ENCODE measurements at places on chromosomes 1 and 21.

- DNase-seq = no peak
Observed at GRCh38 chr1:40185951-40186864, 25.0 kb downstream of the RLF start.

- no peak for DNase-seq
Observed at GRCh38 chr1:217153361-217153760, 430.1 kb upstream of the ESRRG start.

GRCh38 chr1:193412748-193413147, 226.3 kb upstream of the B3GALT2 start:
- DNase-seq = no peak

GRCh38 chr1:186681121-186681520, 898 bp upstream of the PTGS2 start:
- no peak for DNase-seq

DNA sequence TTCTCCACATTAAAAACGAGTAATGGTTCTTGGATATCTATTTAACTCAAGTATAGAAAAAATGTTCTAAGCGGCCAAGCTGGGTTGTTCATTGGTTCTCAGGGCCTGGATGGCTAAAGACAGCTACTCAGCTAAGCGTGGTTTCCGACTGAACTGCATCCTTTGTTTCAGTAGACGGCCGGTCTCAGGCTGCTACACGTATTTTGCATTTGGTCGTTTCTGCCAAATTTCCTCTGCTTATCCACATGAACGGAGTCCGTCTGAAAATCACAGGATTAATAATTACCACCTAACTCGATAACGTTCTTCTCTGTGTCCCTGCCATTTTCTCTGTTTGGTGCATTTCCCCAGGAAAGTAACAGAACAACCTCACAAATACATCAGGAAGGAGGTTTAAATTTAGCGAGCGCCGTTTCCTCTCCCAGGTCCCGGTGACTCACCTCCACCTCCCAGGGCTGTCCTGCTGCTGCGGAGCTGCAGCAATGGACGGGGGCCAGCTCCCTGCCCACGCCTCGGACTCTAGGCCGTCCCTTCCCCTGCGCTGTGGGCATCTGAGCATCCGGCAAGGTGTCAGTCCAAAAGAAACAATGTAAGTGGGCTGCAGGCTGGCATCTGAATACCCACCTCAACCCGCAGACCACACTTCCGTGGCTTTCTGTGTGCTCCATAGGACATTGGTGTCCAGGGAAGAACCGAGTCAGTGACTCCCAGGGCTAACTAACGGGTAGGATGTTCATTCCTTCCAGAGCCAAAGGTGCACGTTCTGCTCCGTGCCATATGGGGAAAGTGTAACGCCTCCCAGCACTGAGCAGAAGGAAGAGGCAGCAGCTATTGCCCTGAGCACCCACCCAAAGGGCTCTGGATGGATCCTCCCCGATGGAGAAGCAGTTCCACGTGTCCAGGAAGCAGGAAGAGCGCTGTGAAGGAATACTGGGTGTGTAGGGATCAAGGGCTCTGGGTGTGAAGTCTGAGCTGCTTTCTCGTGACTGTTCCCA, 4.1 kb upstream of the GABRD start:
- DNase-seq = no peak

- DNase-seq = no peak
Observed at GRCh38 chr1:20974951-20975350, 187.8 kb upstream of the HP1BP3 start.

GRCh38 chr1:176499671-176500070, 36.7 kb downstream of the PAPPA2 start:
- DNase-seq = no peak

- peak; percentile 70 for DNase-seq
Observed at GRCh38 chr1:156852418-156852874, 6.5 kb downstream of the INSRR start.

DNA sequence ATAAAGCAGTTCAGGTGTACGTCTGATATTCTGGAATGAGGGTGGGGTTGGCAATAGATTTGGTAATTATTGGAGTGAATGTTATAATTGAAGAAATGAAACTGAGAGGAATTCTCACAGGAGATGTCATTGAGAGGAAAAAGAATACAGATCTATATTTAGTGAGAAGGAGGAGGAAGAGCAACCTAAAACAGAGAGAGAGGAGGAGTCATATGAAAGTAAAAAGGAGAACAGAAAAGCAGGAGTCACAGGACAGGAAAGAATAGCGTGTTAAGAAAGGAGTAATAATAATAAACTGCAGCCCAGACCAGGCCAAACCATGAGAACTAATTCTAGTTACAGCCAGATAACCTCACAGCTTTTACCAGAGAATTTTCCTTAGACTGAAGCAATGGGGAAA, 62.7 kb upstream of the MROH9 start:
- DNase-seq = no peak

- no peak for DNase-seq
Observed at GRCh38 chr1:113545210-113545609, 154.9 kb downstream of the MAGI3 start.

DNA sequence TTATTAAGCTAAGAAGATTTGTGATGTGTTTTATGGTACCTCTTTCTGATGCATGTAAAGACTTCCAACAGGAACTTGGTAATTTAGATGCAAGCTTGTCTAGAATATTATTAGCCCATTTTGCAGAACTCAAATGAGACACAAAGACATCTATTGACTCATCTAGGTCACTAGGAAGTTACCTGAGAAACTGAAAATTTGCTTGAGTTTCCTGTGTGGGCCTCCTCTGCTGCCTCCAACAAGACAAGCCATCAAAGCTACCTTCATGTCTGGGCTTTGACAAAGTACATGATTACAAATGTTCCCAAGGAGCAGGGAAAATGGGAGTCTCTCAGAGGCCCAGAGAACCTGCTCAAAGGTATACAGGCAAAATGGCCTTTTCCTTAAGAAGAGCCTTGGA, 5.6 kb downstream of the RUNX1 start:
- no peak for DNase-seq

DNA sequence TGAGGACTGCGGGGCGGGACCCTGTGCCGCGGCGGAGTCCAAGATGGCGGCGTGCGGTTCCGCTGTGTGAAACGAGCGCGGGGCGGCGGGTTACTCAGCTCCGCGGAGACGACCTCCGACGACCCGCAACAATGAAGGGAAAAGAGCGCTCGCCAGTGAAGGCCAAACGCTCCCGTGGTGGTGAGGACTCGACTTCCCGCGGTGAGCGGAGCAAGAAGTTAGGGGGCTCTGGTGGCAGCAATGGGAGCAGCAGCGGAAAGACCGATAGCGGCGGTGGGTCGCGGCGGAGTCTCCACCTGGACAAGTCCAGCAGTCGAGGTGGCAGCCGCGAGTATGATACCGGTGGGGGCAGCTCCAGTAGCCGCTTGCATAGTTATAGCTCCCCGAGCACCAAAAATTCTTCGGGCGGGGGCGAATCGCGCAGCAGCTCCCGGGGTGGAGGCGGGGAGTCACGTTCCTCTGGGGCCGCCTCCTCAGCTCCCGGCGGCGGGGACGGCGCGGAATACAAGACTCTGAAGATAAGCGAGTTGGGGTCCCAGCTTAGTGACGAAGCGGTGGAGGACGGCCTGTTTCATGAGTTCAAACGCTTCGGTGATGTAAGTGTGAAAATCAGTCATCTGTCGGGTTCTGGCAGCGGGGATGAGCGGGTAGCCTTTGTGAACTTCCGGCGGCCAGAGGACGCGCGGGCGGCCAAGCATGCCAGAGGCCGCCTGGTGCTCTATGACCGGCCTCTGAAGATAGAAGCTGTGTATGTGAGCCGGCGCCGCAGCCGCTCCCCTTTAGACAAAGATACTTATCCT, 430 bp downstream of the RBM15 start:
- no peak for DNase-seq

DNA sequence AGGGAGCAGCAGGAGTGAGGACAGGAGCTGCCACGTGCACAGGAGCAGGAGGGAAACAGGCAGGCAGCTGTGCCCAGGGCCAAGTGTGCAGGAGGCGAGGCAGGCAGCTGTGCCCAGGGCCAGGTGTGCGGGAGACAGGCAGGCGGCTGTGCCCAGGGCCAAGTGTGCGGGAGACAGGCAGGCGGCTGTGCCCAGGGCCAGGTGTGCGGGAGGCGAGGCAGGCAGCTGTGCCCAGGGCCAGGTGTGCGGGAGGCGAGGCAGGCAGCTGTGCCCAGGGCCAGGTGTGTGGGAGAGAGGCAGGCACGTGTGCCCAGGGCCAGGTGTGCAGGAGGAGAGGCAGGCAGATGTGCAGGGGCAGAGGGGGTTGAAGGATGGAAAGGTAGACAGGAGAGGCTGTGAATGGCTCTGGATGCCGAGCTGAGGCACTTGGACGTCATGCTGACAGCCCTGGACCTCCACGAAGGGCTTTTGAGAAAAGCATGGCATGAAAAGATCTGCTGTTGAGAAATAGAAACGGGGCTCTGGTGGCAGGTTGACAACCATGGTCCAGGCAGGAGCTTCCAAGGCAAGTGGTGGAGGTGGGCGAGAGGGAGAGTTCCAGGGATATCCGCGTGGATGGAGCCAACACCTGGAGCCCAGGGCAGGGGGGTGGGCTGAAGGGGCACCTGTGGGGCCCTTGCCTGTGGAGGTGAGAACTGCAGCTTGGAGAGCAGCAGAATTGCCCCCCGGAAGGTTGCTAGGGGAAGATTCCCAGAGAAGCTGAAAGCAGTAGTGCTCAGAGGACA, 19.1 kb upstream of the NPHP4 start:
- no peak for DNase-seq

GRCh38 chr1:180893614-180894013, 19.1 kb upstream of the KIAA1614 start:
- DNase-seq = no peak

DNA sequence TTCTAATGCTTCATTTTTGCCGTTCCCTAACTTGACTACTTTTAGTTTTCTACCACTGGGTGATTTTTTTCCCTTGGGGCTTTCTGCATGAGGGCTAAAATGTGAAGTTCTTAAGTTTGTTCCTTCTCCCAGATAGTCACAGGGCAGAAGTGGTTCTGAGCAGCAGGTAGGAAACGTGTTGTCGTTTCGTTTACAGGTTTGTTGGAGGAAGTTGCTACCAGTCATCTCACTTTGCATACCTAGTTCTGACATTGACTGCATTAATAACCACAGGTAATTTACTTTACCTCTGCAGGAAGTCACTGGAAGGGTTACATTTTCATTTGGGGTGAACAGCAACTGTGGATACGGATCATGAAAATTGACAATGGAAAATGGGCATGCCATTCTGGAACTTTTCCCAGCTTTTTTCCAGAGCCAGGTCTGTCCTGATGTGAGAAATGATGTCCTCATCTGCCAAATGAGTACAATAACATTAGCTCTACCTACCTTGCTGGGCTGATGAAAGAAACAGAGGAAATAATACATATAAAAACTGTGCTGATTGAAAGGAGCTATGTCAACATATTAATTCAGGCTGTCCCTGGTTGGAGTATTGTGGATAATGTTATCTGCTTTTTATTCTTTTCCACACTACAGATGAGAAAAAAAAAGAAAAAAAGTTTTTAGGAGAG, 94.2 kb downstream of the DISC1 start:
- DNase-seq = no peak

GRCh38 chr1:67941155-67941554, 107.9 kb upstream of the GNG12 start:
- no peak for DNase-seq

GRCh38 chr1:167668108-167668507, 38.1 kb downstream of the RCSD1 start:
- DNase-seq = no peak

DNA sequence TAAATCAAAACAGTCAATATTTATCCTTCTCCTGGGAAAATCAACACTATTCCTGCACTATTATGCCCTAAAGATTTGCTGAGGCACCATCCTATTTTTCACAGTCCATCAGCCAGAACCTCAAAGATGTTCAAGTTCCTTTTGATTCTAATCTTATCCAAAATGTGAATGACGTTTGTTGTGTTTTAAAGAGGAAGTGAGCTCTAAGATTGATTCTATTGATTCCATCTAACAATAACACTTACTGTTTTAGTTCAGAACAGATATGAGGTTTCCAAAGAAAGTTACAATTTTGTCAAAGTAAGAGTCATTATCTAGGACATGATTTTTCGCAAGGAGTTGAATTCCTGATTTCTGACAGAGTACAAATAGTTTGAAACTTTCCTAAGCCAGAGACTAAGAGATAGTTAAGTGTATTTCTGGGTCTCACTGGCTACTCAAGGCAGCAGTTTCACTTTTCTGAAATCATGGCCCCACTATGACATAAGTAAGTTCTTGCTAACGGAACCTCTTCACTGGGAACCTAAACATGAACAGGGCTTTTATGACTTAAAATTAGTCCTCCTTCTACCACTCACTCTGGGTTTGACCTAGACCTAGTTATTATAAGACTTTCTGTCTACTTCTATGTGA, 84.7 kb downstream of the LHX9 start:
- no peak for DNase-seq

DNA sequence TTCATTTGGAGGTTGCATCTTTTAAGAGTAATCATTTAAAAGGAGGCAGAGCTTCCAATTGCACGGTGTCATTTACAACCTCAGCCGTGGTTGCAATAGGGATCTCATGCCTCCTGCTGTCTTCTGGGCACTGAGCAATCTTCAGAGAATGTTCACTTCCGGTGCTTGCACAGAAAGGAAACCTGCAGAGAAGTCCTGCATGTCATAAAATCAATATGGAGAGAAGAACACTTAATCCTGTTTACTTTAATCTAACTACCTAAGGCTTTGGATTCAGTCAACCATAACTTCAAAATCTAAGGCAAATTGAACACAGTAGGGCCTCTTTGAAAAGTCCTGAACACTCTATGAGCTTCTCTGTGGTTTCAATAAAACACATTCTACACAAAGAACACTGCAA, 11.3 kb upstream of the MAP10 start:
- no peak for DNase-seq

DNA sequence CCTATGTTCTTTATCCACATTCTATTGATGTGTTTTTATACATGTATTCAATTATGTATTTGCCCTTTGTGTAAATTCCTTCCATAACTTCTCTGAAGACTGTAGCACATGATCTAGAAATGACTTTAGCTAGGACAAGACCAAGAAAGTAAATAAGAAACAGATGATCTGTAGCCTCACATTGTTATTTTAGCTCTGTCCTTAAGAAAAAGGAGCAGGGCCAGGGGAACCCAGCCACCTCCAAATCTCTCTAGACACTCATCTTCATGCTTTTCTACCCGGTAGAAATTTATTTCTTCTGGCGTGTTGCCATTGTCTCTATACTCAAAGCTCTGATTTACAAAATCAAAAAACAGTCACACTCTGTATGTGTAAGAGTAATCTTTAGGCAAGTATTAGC, 27.1 kb downstream of the CDC7 start:
- DNase-seq = no peak

GRCh38 chr1:82646888-82647287, 846.2 kb downstream of the ADGRL2 start:
- DNase-seq = no peak

DNA sequence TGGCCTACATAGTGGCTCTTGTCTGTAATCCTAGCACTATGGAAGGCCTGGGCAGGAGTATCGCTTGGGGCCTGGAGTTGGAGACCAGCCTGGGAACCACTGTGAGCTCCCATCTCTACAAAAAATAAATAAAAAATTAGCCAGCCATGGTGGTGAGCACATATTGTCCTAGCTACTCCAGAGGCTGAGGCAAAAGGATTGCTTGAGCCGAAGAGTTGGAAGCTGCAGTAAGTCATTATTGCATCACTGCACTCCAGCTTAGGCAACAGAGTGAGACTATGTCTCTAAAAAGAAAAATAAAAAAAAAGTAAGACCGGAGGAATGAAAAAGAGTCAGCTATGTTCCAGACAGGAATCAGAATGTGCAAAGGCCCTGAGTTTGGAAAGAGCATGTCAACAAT, 115.3 kb downstream of the CYYR1 start:
- no peak for DNase-seq

Data from SK-N-DZ (cell line).